ENCODE measurements at places on chromosomes 1 and 21.

DNA sequence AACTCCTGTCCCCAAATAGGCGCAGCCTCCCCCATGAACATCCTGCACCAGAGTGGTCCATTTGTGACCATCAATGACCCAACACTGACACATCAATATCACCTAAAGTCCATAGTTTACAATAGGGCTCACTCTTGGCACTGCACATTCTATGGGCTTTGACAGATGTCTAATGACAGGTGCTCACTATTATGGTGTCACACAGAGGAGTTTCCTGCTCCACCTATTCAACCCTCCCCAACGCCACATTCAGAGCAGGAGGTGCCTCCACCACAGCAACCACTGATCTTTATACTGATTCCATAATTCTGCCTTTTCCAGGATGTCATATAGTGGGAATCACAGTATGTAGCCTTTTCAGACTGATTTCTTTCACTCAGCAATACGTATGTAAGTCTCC is 24.2 kb downstream of the GNG4 start:
- no peak for DNase-seq

DNA sequence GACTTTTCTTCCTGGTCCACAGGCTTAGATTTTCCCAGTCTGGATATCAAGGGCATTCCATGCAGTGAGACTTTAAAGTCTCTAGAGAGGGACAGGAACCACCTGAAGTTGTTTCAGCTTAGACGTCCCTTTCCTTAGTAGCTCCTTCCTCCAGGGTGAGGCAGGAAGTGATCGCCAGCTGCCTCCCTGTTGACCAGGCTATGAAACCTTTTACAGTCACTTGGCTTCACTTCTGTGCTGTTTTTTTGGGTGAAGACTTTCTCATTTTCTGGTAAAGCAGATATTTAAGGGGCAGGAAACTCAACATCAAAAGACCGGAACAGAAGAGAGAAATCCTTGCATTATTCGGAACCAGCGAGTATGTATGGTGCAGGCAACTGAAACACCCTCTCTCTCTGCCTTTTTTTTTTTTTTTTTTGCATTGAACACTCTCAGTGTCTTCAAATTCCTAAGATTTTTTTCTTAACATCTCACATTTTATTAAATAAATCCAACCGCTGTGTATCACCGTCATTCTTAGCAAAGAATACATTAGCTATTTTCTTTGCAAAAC is 234.6 kb upstream of the IRF2BP2 start:
- DNase-seq: peak; percentile 61

DNA sequence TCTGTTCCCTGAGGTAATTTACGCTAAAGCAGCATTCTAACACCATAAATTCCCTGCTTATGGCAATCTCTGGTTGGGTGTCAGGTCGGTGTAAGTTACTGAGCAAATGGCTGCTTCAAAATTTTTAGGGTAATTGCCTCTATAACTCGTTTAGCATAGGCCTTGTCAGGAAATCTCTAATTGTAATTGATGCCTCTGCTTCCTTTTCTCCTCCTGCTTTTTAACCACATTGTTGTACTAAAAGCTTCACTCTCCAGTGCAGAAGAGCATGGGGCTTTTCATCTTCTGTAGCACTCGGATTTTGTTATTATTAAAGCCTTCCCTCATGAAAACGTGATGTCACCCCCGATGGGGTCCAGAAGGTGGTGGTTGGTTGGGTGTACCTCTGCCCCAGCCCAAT is 141.6 kb upstream of the NBPF11 start:
- DNase-seq: no peak

GRCh38 chr1:201475130-201475529 is 6.1 kb upstream of the PHLDA3 start:
- no peak for DNase-seq

GRCh38 chr1:224781800-224782199 is 147.7 kb upstream of the DNAH14 start:
- DNase-seq: peak; percentile 76

Data from MM.1S (cell line).